ENCODE measurements at places on chromosomes 4 and X. TPM values are rescaled to one million over a fixed set of nuclear protein-coding genes. Genes with fewer than 3 reads are reported as not detected.

DNA sequence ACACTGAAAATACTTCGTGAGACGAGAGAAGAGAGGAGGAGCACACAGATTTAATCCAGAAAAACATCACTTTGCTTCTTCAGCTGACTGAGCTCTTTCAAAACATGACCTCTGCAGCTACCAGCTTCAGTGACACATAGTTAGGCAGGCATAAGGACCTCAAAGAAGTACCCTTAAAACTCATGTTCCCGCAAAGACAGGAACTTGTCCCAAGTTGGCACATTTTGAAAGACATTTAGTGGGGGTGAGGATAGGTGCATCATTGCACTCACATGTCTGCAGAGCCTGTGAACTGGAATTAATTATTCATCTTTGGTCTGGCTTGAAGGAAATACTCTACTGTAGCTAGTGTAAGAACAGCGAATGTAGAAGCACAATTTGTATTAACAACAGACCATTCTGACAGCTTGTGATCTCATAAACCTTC is 221.8 kb downstream of the MGST2 start:
- no peak for DNase-seq

Gene XAGE2
- not detected for total RNA-seq

Gene FOXR2
- total RNA-seq, result not detected

DNA sequence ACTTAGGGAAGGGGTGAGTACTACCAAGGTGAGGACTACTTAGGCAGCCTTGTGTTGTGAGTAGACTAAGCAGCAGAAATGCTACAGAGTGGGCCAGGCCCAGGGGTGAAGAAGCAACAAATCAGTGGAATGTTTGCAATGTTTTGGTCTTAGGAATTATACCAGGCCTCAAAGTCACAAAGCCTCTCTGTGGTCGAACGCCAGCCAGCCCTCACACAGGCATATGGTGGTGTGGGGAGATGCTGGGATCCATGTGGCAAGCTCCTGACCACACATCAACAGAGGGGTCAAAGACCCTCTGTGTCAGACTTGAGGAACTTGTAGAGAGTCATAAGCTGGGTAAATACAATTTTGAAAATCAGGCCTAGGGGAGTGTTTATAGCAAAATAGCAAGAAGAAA is 153.8 kb upstream of the KLF3 start:
- DNase-seq, result no peak

Measured in progenitor cell of endocrine pancreas (in vitro differentiated cells).